ENCODE measurements at places on chromosomes 13 and 19.

DNA sequence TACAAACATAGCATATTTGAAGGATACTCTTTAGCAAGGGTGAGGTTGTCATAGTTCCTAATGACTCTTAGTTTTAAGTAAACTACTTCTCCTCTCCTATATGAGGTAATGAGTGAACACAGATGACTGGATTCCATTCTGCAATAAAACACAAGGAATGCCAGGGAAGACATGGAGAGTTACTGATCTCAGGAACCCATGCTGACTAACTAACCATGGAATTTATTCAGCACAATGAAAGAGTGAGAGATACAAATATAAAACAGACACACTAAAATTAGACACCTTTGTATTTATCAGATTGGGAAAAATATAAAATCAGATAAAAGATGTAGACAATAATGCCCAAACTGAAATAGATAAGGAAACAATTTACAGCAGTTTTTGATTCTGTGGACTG lies 1525.9 kb upstream of the SLC10A2 start:
- DNase-seq, result no peak

- DNase-seq, result no peak
Observed at GRCh38 chr13:22369840-22370239, 699.0 kb downstream of the FGF9 start.

GRCh38 chr13:32281096-32281495 lies 34.1 kb downstream of the ZAR1L start:
- DNase-seq, result no peak

GRCh38 chr19:20079476-20079875 lies 1.7 kb downstream of the ZNF90 start:
- no peak for DNase-seq

DNA sequence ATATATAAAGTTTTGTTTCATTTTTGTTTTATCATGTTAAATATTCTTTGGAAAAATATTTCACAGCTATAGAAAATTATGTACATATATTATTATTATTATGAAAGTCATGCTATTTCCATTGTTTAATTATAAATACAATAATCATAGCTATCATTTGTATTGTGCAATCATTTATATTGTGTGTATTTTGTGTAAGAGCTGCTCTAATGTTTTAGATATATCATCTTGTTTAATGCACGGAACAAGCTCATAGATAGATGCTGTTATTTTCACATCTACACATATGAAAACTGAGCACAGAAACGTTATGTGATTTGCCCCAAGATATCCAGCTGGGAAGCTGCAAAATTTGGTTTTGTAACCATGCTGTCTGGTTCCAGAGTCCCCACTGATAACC lies 111.6 kb downstream of the GPC5 start:
- DNase-seq, result no peak

- no peak for DNase-seq
Observed at GRCh38 chr13:49954674-49955455, 18.7 kb upstream of the SPRYD7 start.
